SK-N-SH treated with all-trans-retinoic acid at 6 μM for 48 hours (cell line): ENCODE measurements at places on chromosomes 16 and 17.

- peak; percentile 58; the same call in 2 of the 3 replicates for ATAC-seq
Measured at GRCh38 chr16:83513008-83513755, 294.6 kb upstream of the HSBP1 start.

GRCh38 chr17:73091410-73091769 lies 1.1 kb downstream of the SLC39A11 start:
- no peak for ATAC-seq

GRCh38 chr17:79124513-79125209 lies 50.0 kb downstream of the ENGASE start:
- ATAC-seq: no peak

GRCh38 chr17:36514856-36515255 lies 19.8 kb downstream of the MYO19 start:
- no peak for ATAC-seq
